ENCODE measurements at places on chromosomes 13 and 19.

DNA sequence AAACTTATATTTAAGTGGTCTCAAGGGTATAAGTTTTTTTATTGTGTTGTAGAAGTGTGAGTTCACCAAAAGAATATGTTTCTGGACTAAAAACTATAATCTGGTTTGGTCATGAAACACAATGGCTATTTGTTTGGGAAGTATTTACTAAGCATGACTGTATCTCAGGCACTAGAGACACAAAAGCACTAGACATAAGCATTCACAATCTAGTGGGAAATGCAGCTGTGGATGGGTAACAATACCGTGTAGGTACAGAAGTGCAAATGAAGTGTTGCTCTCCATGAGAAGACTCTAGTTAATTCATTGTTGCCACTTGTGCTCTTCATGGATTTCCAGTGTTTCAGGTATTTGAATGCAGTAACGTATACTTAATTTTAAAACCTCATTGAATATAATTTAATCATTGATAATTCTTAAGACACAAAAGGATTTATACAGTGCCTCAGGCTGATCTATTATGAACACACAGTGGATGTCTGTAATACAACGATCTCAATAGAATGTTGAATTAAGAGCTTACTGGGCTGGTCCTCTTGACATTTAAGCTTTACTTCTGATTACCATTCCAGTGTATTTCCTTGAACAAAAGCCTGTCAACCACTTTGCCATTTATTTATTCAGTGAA is 50.9 kb downstream of the TPT1 start:
- no peak for DNase-seq

DNA sequence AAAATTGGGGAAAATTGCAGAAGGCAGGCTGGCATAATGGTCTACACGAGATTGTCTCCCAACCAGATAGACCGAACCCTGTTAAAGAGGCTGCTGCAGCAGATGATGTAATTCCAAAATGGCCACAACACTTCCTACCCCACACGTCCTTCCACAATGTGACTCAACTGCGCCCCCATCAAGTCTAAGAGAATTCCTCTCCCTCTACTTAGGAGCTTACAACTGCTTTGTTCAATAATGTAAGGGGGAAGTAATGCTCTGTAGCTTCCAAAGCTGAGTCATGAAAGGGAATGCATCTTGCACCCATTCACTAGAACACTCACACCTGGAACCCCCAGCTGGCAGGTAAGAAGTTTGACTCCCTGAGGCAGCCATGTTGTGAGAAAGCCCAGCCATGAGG is 117.8 kb upstream of the IRS2 start:
- no peak for DNase-seq

GRCh38 chr13:110890279-110891165 is 24.3 kb downstream of the ANKRD10 start:
- no peak for DNase-seq

DNA sequence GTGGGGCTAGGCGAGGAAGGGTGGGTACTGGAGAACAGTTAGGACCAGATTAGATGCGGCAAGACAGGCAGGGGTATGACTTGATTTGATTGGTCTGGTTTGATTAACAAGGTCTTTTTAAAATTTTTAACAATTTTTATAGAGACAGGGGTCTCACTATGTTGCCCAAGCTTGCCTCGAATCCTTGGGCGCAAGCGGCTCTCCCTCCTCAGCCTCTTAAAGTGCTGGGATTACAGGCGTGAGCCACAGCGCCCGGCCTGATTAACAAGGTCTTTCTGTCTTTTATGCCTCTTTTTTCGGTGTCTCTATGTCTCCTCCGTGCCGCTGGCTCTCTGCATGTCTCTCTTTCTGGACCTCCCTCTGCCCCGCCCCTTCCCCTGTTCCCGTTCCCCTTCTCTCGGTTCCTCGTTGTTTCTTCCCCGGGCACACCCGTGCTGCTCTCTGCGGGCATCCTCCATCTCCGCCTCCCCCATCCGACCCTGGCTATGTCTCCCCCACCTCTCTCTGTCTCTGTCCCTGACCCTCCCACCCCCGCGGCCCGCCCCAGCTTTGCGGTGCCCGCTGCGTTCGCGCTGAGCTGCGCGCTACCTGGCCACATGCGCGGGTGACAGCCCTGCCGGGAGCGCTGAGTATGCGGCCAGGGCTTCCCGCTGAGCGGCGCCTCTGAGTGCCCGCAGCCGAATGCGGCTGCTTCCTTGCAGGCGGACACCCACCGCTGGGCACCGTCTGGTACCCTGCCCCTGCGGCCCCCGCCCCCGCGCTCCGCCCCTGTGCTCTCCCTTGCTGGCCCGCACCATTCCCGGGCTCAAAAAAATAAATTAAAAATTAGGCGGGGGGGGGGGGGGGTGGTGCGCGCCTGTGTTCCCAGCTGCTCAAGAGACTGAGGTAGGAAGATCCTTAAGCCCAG is 8.1 kb upstream of the SDHAF1 start:
- peak; percentile 43 for DNase-seq
